ENCODE measurements at places on chromosomes 1 and 21. TPM values are rescaled to one million over a fixed set of nuclear protein-coding genes. Genes with fewer than 3 reads are reported as not detected.

The ARHGAP29 gene
- total RNA-seq, result 0.18 TPM

DNA sequence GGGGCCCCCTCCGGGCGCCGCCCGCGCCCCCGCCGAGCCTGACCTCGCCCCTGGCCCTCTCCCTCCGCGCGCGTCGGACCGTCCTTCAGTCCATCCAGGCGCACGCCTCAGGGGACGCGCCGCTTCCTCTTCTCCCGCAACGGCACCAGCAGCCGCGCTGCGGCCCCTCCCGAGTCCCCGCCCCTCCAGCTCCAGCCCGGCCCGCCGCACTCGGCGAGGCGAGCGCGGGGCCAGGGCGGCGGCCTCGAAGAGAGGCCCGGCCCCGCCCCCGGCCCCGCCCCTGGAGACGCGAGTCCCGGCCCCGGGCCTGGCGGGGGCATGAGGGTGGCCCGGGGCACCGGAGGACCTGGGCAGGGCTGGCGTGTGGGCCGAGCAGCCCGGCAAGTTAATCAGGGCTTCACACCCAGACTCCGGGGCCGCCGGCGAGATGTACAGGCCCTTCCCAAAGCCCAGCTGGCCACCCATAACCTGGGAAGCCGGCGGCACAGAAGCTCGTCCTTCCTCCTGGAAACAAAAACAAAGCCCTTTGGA, at the start of gene IGSF3:
Gene IGSF3, minus strand, starts transcription at position 159 of the 531 bp plus-strand sequence. CDS start 1,407 bp downstream, outside the sequence.
- DNase-seq, result peak; percentile 47

DNA sequence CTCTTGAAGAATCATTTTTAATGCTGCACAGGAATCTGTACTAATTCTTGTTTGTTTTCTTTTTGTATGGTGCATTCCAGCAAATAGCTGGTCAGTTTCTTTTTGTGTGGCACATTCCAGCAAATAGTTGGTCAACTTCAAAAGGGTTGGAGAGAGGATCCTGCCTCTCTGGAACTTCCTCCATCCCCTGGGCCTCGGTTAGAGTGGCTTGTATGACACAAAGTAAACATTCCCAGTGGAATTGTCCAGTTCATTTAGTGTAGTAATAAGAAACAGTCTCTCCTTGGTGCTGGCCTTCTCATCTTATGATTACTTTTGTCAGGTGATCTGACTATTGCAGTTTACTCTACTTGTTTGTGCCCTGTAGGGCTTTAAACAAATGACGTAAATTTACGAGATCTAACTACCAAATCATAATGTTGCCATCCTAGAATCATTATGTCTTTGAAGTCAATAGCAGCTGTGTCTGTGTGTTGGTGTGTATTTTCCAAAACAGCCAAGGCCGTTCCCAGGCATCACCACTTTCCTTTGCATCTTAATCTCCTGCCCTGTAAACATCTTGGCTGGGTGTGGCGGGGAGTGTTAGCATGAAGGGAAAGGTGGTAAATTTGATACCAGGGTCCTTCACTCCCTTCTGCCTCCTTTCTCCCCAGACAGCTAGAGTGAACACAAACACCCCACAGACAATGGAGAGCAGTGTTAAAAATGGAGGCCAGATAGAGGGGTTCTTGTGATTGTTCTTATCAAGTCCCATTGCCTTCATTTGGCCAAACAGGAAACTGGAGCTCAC, 77.9 kb downstream of the CDC7 start:
- no peak for DNase-seq

GRCh38 chr1:43405219-43405875, 15.6 kb downstream of the SZT2 start:
- no peak for DNase-seq

DNA sequence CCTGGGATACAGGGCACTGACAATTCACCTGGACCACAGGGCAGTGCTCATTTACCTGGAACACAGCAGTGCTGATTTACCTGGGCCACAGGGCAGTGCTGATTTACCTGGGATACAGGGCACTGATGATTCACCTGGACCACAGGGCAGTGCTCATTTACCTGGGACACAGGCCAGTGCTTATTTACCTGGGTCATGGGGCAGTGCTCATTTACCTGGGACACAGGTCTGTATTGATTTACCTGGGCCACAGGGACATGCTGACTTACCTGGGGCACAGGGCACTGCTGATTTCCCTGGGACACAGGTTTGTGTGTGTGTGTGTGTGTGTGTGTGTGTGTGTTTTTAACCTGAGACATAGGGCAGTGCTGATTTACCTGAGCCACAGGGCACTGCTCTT, 261.7 kb downstream of the MATN1 start:
- DNase-seq, result no peak

DNA sequence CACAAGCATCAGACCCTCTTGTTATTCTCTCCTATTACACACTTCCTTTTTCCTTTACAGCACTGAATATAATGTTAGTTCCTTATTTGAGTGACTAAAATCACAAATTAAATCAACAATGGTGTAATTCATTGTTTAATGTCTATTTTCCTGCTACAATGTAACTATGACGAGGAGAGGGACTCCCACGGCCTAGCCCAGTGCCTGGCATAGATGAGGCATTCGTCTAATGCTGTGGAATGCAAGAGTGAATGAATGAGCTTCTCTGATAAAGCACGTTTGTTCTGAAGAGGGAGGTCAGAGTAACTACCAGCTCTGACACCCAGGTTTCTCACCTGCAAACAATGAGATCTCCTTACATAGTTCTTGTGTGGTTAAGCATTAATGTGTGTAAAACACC, 479.4 kb downstream of the OMA1 start:
- DNase-seq, result no peak

DNA sequence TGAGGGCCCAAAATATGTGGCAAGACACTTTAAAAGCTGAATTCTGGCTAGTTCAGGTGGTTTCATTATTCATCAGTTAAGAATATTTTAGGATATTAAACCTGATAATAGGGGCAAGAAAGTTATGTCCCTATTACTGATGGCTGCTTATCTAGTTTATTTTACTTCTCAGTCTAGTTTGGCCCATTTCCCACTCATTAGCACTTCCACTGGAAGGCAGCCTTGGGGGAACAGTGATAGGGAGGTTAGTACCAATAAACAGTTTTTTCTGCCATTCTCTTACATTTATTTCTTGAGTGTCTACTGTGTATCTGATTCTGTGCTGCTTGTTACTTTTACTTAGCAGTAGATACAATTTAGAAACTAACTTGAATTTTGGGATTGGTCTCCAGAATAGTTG, 9.0 kb downstream of the PPP1R12B start:
- no peak for DNase-seq

DNA sequence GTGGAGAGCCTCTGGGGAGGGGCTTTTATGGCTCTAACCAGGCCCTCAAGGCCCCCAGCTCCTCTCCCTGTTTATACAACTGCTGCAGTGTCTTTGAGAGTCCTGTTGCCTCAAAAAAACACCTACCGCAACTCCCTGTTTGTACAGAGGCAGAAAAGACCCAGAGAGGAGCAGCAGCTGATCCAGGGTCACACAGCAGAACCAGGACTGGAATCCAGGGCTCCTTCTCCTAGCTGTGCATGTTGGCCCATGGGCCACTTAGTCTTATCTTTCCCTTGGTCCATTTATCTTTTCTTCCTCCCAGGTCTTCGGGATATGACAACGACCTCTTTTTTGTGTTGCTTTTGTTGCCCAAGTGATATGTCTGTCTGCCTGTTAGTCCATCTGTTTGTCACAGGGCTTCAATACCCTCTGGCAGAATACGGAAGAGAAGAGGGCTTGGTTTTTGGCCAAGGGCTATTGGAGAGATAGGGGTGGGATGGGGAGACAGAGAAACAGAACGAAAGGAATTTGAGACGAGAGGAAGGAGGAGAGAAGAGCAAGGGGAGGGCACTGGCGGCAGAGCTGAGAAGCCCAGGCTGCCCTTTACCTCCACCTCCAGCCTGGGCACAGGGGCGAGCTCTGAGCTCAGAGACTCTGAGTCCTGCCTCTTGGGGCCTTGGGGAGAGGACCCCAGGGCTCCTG, 33.5 kb upstream of the WASF2 start:
- DNase-seq, result no peak

The C1orf116 gene
- not detected for total RNA-seq

The YY1AP1 gene
- 67.9 TPM for total RNA-seq

DNA sequence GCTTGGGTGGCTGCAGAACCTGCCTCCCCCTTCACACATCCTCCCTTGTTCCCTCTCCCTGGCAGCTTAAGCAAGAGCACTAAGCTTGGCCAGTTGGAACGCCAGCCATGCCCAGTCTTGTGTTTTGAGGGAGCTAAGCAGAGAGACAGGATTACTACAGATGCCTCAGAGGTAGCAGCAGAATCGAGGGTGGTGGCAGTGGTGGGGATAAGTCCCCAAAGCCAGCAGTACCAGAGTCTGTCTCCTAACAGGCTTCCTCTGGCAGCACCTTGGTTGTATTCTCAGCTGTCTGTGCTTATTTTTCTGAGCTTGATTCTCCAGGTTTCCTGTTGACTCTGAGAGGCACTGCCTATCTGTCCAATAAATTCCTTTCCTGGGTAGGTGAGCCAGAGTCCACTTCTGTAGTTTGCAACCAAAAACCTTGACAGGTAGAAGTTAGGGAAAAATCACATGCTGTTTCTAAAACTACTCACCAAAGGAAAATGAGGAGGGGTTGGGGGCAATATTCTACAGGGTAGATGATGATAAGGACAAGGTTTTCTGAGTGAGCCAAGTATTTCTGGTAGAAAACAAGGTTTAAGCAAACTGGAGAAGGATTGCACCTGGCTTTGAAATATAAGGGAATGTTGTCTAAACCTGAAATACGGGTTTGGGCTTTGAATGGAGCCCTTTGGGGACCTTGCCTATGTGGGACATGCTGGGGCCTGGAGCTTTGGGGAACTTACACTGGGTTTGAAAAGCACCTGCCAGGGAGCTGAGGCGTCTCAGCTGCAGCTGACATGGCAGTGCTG, 100.8 kb downstream of the PBX1 start:
- no peak for DNase-seq

The GSTM3 gene
- 13.6 TPM for total RNA-seq

The RIMKLA gene
- 5.3 TPM for total RNA-seq

- no peak for DNase-seq
These were observed 136.0 kb upstream of the NGF start for GRCh38 chr1:115473986-115474565.

GRCh38 chr1:31665234-31665878, 20.7 kb upstream of the PEF1 start:
- no peak for DNase-seq

GRCh38 chr1:168638884-168639283, 62.5 kb downstream of the XCL1 start:
- no peak for DNase-seq

DNA sequence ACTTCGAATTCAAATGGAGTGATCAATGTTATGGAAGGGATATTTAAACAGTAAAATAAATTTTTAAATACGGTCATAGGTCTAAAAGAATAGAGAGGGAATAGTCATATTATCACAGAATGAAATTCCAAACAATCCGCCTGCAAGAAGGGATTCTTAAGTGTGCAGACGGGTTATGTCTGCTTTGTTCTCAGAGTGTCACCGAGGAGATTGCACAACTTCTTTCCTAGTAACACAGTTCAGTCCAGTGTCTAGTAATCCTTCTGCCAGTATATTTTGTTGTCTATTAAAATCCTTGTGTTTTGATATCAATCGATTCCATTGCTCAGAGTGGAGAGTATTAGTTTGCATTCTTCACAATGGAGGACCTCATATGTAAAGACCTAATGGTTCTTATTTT, 48.4 kb downstream of the LRRC53 start:
- DNase-seq, result no peak

- DNase-seq, result no peak
These were observed 108.6 kb upstream of the ERRFI1 start for GRCh38 chr1:8134546-8135235.

The AMY1C gene
- total RNA-seq, result not detected

The C1orf185 gene
- not detected for total RNA-seq

The LCE1E gene
- not detected for total RNA-seq

The C1orf56 gene
- total RNA-seq, result 2.2 TPM

Measured in activated T-helper 2 cell treated with anti-CD3 and anti-CD28 coated beads, Interferon-gamma antibody, Interleukin-2, Interleukin-4, amounts not matched to agents 10 μg/mL and 5 μg/mL and 100 μg/mL, durations not matched to agents 14 hours and 24 hours and 36 hours (primary cell).